Activated naive CD4-positive, alpha-beta T cell treated with anti-CD3 and anti-CD28 coated beads, Interleukin-2, amount 10 ng/mL, durations not matched to agents 7 days and 5 days (primary cell): ENCODE measurements at places on chromosomes 12 and 14.

DNA sequence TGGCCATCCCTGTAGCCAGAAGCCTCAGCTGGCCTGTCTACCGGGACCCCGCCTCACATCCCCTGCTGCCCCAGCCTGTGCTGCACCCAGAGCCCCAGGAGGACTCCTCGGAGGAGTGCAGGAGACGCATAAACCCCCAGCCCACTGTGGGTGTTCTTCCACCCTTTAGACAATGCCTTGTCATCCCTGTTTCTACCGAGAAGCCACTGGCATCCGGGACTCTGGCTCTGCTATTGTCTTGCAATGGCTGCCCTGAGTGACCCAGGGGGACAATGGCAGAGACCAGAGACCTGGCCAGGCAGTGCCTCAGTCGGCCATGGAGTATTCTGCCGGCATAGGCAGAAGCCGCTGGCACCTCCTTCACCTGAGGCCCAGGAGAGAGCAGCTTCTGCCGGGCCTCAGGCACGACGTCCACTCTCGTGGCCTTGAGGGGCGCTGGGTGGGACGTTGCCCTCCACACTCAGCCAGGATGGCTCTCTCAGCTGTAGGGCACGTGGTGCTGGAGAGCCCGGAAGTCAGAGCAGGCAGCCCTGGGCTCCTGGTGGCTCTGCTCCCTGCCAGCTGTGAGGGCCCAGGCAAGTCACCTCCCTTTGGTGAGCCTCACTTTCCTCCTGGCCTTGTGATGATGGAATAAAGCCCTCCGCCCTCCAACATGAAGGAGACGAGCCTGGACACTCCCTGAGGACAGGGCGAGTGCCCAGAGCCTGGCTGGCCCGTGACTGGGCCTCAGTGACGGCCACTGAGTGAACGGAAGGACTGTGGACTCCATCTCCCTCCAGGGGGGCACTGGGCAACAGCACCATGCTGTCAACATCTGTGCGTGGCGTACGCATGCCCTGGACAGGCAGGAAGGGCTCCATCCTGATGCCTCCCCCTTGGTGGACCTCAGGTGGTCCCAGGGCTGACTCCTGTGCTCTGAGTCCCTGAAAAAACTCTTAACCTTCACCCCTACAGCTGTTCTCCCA is 41.0 kb downstream of the TRAFD1 start:
- DNase-seq: no peak

GRCh38 chr12:18139989-18140596 is 50.1 kb upstream of the RERGL start:
- DNase-seq: no peak

- no peak for DNase-seq
Measured at GRCh38 chr14:102584871-102585869, 7.3 kb upstream of the RCOR1 start.

DNA sequence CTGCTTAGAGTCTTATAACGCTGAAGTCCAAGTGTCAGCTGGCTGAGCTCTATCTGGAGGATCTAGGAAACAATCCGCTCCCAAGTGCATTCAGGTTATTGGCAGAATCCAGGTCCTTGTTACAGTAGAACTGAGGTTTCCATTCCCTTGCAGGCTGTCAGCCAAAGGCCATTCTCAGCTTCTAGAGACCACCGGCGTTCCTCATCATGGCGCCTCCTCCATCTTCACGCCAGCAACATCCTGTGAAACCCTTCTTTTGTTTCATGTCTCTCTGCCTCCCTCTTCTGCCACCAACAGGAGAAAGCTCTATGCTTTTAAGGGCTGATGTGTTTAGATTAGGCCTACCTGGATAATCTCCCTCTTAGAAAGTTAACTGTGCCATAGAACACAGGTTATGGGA is 133.0 kb upstream of the RASSF8 start:
- DNase-seq: no peak

- no peak for DNase-seq
Measured at GRCh38 chr14:50605766-50606165, 45.8 kb downstream of the ATL1 start.

- no peak for DNase-seq
Measured at GRCh38 chr14:59868021-59868420, 2.6 kb downstream of the RTN1 start.

GRCh38 chr12:115325858-115326257 is 641.9 kb upstream of the TBX3 start:
- DNase-seq: no peak

GRCh38 chr14:86203843-86204242 is 673.9 kb downstream of the FLRT2 start:
- DNase-seq: no peak

GRCh38 chr12:68794653-68795251 is 13.2 kb upstream of the MDM2 start:
- no peak for DNase-seq

GRCh38 chr12:12534975-12535374 is 27.7 kb downstream of the DUSP16 start:
- DNase-seq: no peak

DNA sequence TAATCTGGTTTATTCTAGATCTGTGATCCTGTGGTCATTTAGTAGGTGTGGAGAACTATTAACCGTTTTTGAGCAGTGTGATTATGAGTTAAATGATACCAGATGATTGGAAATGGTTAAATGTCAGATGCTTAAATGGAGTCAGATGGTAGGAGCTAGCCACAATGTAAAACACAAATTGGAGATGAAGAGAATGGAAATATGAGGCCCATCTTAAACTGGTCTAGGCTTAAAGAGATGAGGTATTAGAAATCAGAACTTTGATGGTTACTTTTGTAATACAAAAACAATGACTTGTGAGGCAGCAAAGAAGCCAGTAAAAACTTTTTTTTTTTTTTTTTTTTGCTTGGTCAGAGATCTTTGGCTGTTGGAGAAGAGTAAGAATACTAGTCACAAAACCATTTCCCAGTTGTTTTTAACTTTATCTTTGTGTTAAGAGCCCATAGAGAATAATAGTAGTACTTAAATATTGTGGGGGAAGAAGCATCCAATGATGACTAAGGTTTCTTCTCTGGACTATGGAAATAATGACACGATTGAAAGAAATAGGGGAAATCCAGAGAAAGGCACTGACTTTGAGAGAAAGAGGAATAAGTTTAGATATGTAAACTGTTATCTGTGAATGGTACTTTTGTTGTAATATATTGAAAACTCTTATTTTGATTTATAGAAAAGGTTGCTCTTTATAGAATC is 95.9 kb downstream of the WNK1 start:
- DNase-seq: no peak

DNA sequence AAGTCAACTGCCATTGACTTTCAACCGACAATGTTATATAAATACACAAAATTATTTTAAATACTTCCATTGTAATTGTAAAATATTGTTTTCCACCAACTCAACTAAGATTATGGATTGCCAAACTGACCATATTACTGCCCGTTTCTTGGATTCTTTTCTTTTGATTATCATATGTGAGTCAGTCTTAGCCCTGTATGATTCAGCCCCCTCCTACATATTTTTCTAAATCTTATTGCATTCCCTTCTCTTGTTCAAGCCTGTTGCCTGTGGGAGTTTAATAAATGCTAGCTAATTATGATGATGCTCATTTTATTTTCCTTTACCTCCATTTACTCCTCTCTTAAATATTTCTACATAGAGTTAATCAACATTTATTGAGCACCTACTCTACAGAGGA is 6.8 kb downstream of the RASSF9 start:
- DNase-seq: no peak

DNA sequence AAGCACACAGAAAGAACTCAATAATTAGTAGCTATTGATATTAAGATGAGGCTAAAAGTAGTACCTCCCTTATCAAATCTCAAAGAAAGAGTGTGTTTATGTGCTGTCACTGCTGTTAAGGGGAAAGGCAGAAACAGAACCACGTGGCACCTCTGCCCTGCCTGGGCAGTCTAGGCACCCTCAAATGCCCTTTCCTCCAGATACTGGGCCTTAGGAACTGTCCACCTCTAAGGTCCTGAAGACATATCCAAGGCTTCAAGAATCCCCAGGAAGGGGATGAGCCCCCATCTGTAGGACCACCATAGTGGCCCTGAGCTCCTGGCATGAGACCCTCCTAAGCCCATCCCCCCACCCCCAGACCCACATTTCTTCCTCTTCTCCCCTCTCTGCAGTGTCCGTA is 29.1 kb downstream of the NGB start:
- DNase-seq: no peak

DNA sequence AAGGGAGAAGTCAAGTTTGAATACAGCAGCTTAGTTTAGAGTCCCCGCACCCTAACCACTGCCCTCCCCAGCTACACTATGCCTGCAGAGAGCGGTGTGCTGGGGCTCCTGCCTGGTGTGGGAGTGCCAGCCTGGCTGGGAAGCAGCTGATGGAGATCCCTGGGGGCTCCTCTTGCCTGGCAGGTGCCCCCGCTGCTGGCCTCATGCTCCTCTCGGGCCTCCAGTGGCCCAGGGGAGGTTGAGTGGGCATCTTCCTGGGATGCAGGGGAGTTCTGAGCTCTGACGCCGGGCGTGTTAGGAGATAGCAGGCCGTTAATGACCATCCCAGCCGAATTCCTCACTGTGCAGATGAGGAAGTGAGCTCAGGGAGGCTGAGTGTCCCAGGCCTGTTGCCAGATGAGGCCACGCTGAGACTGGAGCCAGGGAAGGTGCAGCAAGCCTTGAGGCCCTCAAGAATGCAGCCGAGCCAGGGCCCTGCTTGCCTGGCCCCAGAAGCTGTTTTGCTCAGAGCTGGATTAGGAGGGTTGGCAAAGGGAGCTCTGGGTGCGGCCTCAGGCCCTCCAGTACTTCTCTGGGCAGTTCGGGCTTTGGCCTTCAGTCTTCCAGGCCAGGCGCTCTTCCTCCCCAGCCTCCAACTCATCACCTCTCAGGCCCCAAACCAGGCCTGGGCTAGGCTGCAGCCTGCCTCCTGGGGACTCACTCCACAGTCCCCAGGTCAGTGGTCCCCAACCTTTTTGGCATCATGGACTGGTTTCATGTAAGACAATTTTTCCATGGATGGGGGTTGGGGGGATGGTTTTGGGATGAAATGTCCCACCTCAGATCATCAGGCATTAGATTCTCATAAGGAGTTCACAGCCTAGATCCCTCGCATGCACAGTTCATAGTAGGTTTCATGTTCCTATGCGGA is 6.6 kb upstream of the CYP46A1 start:
- DNase-seq: no peak
